ENCODE measurements at places on chromosomes 6 and 20.

DNA sequence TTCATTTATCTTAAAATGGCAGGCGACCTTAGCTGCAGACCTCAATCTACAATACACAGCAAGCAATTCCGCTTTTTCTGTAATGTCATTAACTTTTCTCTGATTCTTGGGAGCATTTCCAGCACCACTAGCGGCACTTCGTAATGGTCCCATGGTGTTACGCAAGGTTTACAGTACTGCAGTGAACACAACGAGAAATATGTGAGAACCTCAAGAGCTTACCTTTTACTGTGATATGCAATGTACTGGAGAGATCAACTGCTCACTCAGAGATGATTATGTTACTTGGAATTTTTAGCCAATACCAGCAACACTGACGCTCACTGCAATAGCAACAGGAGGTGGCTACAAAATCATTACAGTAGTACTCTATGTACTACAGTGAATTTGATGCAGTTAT, 2.8 kb upstream of the CEP43 start:
- DNase-seq = no peak

DNA sequence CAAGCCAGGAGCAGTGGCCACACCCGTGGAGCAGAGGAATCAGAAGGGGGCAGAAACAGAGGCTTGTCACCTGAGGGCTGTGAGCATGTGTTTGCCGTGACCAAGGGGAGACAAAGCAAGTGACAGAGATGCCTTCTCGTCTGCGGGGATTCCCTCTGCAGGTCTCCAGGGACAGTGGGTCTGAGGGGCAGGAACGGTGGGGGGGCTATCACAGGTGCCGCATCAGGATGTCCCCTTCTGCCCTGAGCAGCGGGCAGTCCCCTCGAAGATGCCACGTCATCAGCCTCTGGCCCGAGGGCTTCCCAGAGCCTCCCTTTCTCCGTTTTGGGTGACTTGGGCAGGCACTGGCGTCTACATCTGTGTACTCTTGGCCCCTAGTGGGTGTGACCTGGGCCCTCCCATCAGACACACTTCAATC, 338.7 kb downstream of the PREX1 start:
- DNase-seq = no peak

DNA sequence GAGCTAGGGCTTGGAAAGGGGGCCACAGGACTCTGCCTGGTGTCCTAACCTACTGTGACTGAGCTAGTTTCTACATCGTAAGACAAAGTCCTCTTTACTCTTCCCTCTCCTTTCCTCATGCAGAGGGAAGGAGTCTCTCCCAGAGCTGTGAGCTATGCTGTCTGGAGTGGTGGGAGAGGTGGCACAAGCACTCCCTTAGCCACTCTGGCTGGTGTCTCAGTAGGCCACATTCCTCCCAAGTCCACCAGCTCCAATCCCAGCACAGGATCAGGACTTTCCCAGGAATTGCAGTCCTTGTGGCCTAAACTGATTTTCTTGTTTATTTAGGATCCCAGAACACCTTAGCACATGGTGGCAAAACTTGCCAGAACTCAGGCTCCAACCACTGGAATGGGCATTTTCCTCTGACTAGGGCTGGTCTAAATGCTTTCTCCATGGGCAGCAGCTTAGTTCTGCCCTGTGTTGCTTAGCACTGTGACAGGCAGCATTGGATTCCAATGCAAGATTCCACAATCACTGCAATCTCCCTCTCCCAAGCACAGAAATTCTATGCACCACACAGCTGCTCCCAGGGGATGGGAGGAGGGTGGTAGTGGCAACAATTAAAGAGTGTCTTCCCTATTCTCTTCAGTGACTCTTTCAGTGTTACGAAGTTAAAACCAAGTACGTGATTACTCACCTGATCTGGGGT, 733.3 kb downstream of the HACE1 start:
- no peak for DNase-seq

DNA sequence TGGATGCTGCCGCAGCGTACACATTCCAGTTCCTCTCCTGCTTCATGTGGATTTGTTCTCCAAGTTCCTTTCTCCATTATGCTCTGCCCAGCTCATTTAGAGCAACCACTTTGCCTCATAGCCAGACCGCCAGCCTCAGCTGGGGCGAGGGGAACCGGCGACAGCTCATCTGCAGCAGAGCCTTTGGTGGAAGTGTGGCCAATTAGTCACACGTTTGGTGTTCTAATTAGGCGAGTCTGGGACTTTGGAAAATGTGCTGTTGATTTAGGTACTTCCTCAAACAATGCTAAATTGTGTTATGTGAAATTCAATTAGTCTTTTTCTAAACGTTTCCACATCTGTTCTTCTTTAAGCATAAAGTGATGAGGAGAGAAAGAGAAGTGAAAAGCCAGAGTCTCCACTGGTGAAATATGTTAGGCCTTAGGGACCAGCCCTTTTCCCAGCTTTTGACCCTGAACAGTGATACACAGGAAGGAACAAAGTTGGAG, 217.9 kb downstream of the TBX18 start:
- DNase-seq = no peak

GRCh38 chr20:7496394-7496991, 443.8 kb downstream of the HAO1 start:
- no peak for DNase-seq

DNA sequence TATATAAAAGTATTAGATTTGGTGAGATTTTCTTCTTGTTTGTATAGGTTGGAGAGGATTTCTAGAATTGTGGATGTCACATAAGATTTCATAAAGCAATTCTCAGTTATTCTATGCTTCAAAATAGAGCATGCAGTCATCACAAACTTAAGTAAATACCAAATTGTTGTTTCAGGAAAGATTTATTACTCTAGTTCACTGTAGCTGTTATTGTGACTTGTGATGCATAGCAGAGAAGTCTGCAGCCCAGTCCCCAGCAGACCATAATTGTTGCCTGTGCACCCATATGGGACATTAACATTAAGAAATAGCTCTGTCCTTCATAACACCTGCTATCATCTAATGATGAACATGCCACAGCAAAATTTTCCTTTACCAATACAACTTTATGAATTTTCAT, 228.0 kb upstream of the FAM83B start:
- no peak for DNase-seq

DNA sequence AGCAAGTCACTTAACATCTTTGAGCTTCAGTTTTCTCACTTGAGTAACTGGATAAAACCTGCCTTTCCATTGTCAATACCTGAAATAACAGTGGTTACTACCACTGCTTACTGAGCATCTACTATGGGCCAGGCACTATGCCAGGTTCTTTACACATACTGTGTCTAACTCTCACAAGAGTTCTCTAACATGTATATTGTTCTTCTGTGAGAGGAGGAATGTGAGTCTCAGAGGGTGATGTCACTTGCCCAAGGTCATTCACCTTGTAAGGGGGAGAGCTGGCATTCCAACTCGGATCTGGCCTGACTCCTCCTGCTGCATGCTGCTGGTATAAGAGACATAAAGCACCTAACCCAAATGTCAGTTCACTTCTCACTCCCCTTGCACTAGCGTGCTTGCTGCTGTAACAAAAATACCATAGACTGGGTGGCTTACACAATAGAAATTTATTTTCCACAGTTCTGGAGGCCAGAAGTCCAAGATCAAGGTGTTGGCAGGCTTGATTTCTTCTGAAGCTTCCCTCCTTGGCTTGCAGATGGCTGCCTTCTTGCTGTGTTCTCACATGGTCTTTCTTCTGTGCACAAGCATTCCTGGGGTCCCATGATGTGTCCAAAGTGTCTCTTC, 21.9 kb upstream of the SGK2 start:
- DNase-seq = no peak

- DNase-seq = no peak
These were observed 90.6 kb downstream of the C6orf118 start for GRCh38 chr6:165218829-165219228.

GRCh38 chr6:157657754-157658153, 165.3 kb upstream of the SNX9 start:
- no peak for DNase-seq

GRCh38 chr6:154297721-154298120, 58.9 kb downstream of the IPCEF1 start:
- DNase-seq = no peak

- DNase-seq = no peak
These were observed 92.0 kb upstream of the PRDM1 start for GRCh38 chr6:105994118-105994590.

GRCh38 chr6:95767897-95768463, 190.6 kb downstream of the MANEA start:
- no peak for DNase-seq

DNA sequence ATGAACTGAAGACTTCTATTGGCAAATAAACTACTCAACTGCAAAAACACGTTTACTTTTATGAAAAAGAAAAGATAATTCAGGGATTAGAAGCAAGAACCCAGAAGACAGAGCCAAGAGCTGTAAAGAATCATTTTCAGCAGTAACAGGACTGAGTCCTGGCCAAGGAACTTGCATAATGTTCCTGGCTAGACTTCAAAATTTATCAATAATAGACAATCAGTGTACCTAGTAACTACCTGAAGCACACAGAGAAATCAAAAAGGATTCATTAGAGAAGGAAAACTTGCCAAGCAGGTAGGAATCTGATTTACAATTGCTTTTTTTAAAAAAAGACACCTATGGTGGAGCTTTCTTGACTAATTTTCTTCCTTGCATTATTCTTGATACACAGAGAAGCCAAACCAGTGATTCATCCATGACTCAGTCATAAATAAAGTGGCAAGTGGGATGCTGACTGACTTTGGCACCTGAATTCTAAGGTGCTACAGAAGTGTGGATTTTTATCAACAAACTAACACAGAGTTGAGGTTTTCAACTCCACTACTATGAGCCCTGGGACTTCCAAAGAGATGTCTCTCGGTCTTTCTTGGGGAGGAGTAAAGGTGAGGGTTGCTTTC, 281.3 kb downstream of the BMP7 start:
- no peak for DNase-seq

- no peak for DNase-seq
These were observed 161.9 kb downstream of the GMPR start for GRCh38 chr6:16400248-16400760.

DNA sequence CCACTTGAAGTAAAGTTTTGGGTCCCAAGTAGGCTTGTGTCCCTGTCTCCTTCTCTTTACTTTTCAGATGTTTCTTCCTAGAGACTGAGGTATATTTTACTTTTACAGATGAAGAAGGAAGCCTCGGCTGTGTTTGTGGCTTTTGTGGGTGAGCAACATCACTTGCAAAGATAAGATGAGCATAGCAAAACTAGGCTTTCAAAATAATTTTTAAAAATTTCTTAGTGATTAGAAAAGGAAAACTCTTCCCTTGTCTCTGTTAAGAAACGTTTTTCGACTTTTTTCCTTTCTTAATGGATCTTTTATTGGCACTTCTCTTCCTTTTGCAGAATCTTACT, 7.6 kb downstream of the PTPN1 start:
- no peak for DNase-seq

GRCh38 chr20:48897305-48898010, 24.1 kb upstream of the ARFGEF2 start:
- DNase-seq = no peak

DNA sequence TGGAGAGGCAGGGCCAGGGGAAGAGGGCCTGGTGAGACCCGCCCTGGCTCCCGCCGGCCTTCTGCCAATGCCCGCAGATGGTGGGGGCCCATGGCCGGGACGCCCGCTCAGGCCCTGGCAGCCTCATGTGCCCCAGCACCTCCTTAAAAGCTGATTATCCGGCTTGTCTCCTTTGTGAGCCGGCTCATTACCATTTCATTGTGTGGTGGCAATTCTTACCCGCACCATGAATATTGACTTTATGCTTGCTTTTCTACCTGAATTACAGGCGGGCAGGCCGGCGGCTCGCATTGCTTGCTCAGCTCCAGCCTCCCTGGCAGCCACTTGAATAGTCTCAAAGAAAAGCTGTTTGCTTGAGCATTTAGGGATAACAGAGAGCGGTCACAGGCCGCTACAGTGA, 120.0 kb upstream of the JAG1 start:
- peak; percentile 77 for DNase-seq

DNA sequence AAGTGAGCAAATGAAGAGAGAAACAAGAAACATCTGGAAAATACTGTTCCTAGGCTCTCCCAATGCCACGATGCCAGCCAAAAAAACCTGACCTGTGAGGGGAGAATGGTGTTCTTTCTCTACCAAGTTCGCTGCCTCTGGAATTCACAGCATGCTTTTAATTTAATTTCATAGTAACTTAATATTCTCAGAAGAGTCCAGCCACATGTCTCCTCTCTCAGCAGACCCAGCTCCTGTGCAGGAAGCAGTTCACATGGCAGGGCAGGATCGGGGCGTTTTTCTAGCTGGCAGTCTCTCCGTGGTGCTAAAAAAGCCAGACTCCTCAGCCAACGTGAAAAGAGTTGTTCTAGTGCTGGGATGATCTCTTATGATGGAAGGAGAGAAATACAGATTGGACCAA, 57.5 kb downstream of the BFSP1 start:
- DNase-seq = no peak

DNA sequence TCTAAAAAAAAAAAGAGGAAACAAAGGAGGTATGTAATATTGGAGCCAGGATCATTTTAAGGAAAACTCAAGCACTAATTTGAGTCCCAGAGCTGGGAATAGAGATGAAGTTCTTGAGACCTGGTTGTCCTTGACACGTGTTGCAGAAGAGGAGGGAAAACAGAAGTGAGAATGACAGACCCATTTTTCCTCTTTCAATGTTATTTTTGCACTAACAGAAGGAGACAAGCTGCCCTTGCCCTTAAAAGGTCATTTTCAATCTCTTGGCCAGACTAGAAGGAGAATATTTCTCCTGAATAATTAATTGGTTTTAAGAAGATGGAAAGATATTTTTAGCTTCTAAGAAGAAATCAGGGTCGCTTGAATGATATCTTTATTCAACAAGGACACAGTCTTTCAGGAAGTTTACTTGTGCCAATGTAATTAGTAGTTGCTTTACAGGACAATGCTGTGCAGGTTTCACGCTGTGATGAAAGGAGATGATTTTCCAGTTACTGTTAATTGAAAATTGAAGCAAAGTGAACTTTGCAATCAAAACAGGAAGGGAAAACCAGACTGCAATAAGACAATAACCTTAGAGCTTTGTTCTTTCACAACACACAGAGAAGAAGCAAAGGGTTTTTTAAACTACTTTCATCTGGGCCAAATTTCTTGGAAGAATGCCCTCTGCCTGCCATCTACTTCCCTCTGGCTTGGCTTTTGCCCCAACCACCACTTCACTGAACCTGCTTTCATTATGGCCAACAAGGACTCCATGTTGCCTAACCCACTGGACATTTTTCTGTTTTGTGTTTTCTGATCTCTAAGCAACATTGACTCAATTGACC, 107.8 kb upstream of the SHLD1 start:
- no peak for DNase-seq

DNA sequence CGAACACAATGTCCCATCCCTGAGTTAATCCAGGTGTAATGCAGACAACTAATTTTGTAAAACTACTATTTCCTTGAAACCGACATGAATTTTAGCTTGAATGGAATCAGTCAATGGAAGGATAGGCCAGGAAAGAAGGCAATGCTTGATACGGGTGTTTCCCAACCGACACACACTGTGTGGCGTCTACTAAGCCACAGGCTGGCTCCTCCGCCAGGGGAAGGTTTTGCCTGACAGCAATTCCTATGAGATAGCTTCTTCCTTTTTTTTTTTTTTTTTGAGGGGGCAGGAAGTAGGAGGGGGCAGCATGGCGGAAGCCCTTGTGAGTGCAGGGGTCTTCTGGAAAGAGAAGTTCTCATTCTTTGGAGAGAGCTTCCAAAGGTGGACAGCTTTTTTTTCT, 12.0 kb upstream of the LAMA4 start:
- DNase-seq = no peak

GRCh38 chr20:19996917-19997316, 20.2 kb upstream of the NAA20 start:
- no peak for DNase-seq
